ENCODE measurements at places on chromosomes 2 and 18. TPM values are rescaled to one million over a fixed set of nuclear protein-coding genes. Genes with fewer than 3 reads are reported as not detected.

DNA sequence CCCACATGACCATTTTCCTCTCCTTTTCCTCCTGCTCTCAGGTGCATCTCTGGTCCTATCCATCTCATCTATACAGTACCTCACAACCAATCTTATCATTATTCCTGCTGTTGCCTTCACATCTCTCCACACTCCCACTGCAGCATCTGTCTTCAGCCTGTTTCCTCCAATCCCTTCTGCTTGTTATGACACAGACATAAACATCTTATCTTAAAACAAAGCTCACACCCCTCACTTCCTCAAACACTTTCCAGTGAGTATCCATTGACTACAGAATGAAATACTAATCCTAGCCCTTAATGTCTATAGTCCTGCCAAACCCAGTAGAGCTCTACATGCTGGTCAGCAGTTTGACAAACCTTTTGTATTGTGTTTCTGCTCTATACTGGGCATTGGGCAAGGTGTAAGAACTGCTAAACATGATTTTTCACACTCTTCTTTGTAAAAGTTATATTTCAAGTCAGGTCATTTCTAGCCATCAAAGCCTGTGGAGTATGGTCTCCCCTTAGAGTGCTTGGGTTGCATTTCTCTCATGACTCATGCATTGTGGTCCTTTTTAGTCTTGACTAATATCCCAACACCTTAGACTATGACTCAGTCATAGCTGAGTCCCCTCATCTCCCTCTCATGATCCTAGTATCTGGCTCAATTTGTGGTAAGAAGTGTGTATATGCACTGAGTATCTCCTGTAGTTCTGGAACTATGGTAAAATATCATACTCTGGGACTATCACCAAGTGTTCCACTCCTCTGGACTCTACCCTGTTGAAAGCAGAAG is 187.0 kb downstream of the CYRIA start:
- DNase-seq = no peak

Gene INHBB
- total RNA-seq = 7.1 TPM

DNA sequence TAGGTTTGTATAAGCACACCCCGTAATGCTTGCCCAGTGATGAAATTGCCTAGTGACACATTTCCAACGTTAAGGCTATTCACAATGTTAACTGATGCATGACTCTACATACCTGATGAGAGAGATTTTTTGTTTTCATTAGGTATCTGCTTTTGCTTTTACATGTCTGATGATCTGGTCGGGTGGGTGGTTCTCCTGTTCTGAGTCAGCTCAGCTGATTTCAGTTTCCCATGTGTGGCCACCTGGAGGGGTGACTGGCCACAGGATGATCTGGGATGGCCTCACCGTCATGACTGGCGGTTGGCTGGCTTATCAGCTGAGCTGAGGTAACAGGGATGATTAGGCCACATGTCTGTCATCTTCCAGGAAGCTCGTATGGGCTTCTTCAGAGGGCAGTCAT is 33.8 kb upstream of the ACYP2 start:
- DNase-seq = no peak

Gene ATP6V1C2
- total RNA-seq = 1.9 TPM

DNA sequence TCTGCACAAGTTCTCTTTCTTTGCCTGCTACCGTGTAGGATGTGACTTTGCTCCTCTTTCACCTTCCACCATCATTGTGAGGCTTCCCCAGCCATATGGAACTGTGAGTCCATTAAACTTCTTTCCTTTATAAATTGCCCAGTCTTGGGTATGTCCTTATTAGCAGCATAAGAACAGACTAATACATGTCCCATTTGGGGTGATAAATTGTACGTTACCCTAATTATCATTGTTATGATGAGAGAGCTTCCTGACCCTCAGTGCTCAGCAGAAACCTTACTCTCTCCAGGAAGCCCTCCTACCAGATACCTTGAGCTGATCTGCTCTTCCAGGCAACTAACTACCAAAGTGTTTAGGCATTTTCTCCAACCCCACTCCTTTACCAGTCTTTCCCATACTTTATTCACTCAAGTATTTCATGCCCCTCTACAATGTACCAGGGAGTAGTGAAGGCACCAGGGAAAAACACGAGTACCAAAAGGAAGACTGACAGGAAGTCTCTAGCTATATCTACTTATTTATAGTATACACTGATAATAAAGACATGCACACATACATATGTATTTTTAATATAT is 196.2 kb downstream of the MYCN start:
- no peak for DNase-seq

Gene CNRIP1
- total RNA-seq = 12.5 TPM

Gene SLC11A1
- 5.4 TPM for total RNA-seq

- no peak for DNase-seq
Measured at GRCh38 chr2:214128040-214128439, 282.8 kb upstream of the VWC2L start.

Gene CPLX4
- not detected for total RNA-seq

- DNase-seq = no peak
Measured at GRCh38 chr2:118044103-118044716, 30.3 kb upstream of the CCDC93 start.

Gene NEU2
- total RNA-seq = not detected

Measured in Right ventricle myocardium inferior (tissue), 1 donor.